Thymus (tissue), 14 donors: ENCODE measurements at places on chromosomes 16 and 17. TPM values are rescaled to one million over a fixed set of nuclear protein-coding genes. Genes with fewer than 3 reads are reported as not detected.

DNA sequence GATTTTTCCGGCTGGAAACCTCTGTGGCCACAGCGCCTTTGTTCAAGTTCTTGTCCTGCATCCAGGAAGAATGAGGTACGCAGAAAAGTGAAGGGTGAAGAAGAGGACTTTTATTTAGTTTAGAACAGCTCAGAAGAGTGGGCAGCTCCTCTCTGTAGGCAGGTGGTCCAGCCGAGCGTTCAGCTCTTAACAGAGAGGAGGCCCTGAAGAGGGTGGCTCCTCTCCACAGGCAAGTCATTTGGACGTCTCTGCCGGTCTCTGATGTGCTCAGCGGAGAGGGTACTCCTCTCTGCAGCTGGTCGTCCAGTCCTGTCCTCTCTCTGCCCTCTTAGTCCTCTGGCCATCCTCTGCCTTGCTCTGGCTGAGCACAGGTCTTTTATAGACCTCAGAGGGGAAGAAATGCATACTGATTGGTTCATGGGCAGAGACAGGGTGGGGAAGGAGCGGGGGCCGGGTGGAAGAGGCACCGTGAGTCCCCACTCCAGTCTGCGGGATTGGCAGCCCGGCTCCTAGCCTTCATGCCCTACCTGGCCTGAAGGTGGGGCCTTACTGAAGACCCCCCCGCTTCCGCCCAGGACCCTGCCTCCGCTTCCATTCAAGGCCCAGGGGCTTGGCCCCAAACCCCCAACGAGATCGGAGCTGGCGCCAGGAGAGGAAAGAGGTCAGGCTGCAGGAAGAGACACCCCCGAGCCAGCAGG is 70.0 kb upstream of the NKD1 start:
- H3K4me3 ChIP-seq = no peak overlapping the region

- H3K27me3 ChIP-seq = no peaks in the 10 kb centered on the region
- no peak for DNase-seq
- no peaks in the 10 kb centered on the region for H3K36me3 ChIP-seq
- peaks cover 2% of the 10 kb centered on the region for H3K4me1 ChIP-seq
- H3K27ac ChIP-seq = no peak overlapping the region
Observed at GRCh38 chr16:82641336-82641984, 14.7 kb downstream of the CDH13 start.

- no peak overlapping the region for H3K4me3 ChIP-seq
- H3K27ac ChIP-seq = no peak overlapping the region
- no peaks in the 10 kb centered on the region for H3K27me3 ChIP-seq
Observed at GRCh38 chr17:16820979-16821543, 131.0 kb downstream of the CCDC144A start.

- DNase-seq = no peak
- peaks cover 2% of the 10 kb centered on the region for H3K27me3 ChIP-seq
- no peaks in the 10 kb centered on the region for H3K36me3 ChIP-seq
- H3K27ac ChIP-seq = no peak overlapping the region
- no peak overlapping the region for H3K4me3 ChIP-seq
Observed at GRCh38 chr17:28959471-28959871, 8.2 kb upstream of the PHF12 start.

GRCh38 chr17:28118362-28118761 is 75.9 kb downstream of the NLK start:
- peaks cover 7% of the 10 kb centered on the region for H3K36me3 ChIP-seq
- no peak for DNase-seq
- H3K4me1 ChIP-seq = no peaks in the 10 kb centered on the region
- H3K27ac ChIP-seq = peak overlapping the region; percentile 13
- H3K27me3 ChIP-seq = no peaks in the 10 kb centered on the region

- no peaks in the 10 kb centered on the region for H3K36me3 ChIP-seq
- no peak for DNase-seq
- no peak overlapping the region for H3K27ac ChIP-seq
- no peaks in the 10 kb centered on the region for H3K27me3 ChIP-seq
- H3K4me1 ChIP-seq = no peaks in the 10 kb centered on the region
- H3K4me3 ChIP-seq = no peak overlapping the region
Observed at GRCh38 chr16:72576189-72576588, 404.2 kb upstream of the PMFBP1 start.

GRCh38 chr16:80387318-80387921 is 153.4 kb upstream of the DYNLRB2 start:
- DNase-seq = no peak
- H3K27me3 ChIP-seq = no peaks in the 10 kb centered on the region
- no peak overlapping the region for H3K27ac ChIP-seq
- no peaks in the 10 kb centered on the region for H3K4me1 ChIP-seq
- H3K36me3 ChIP-seq = no peaks in the 10 kb centered on the region
- no peak overlapping the region for H3K4me3 ChIP-seq

DNA sequence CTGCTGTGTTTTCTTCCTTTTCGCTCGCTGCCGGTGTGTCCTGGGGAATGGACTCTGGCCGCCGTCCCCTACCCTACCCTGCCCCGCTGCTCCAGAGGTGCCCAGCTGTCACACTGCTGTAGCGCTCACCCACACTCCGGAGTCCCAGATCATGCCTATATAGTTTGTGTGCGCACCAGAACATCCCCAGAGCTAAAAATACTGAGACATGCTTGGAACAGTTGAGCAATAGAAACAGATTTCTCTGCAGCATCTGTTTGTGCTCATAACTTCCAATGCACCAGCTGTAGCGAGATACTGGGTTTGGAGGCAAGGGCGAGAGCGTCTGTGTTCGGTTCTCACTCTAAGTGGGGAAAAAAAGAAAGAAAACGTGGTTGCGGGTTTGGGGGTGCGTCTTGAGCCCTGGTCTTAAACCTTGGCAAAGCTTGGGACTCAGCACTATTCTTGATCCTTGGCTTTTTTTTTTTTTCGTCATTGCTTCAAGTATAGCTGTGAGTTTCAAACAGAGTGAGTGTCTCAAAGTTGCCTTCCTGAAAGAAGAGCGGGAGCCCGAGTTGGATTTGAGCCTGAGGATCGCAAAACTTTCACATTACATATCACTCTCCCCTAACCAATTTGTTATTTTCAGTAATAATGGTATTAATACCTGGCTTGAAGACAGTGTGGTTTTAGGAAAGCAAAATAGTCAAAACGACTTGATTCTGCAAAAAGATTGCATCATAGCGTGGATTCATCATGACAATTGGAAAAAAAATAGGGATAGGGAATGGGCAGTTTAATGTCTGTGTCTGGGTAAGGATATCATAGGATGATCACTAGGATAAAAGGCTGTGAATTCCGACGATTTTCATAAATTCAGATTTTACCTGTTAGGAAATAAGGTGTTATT is 621 bp downstream of the KCNJ2 start:
- H3K4me3 ChIP-seq = peak overlapping the region; percentile 51
- DNase-seq = no peak
- no peaks in the 10 kb centered on the region for H3K36me3 ChIP-seq
- peaks cover 22% of the 10 kb centered on the region for H3K27me3 ChIP-seq
- H3K4me1 ChIP-seq = peaks cover 14% of the 10 kb centered on the region

GRCh38 chr16:10589109-10589508 is 8.7 kb upstream of the EMP2 start:
- DNase-seq = no peak
- H3K4me1 ChIP-seq = no peaks in the 10 kb centered on the region
- H3K4me3 ChIP-seq = no peak overlapping the region
- H3K27me3 ChIP-seq = no peaks in the 10 kb centered on the region
- H3K27ac ChIP-seq = no peak overlapping the region
- no peaks in the 10 kb centered on the region for H3K36me3 ChIP-seq

- H3K36me3 ChIP-seq = no peaks in the 10 kb centered on the region
- peaks cover 2% of the 10 kb centered on the region for H3K27me3 ChIP-seq
- no peak overlapping the region for H3K27ac ChIP-seq
- no peak overlapping the region for H3K4me3 ChIP-seq
Observed at GRCh38 chr17:78600181-78600721, 23.1 kb upstream of the DNAH17 start.

GRCh38 chr16:85170590-85171003 is 58.3 kb upstream of the CIBAR2 start:
- no peak for DNase-seq
- H3K27me3 ChIP-seq = peaks cover 54% of the 10 kb centered on the region
- no peaks in the 10 kb centered on the region for H3K36me3 ChIP-seq

- no peak for DNase-seq
- no peaks in the 10 kb centered on the region for H3K36me3 ChIP-seq
- no peaks in the 10 kb centered on the region for H3K27me3 ChIP-seq
- H3K4me3 ChIP-seq = no peak overlapping the region
- no peak overlapping the region for H3K27ac ChIP-seq
- H3K4me1 ChIP-seq = no peaks in the 10 kb centered on the region
Observed at GRCh38 chr16:84398701-84399100, 30.4 kb downstream of the ATP2C2 start.

- H3K27ac ChIP-seq = no peak overlapping the region
- H3K4me3 ChIP-seq = no peak overlapping the region
- no peak for DNase-seq
- H3K4me1 ChIP-seq = no peaks in the 10 kb centered on the region
Observed at GRCh38 chr17:50307654-50308053, 33.4 kb downstream of the TMEM92 start.

- DNase-seq = no peak
- H3K27me3 ChIP-seq = no peaks in the 10 kb centered on the region
- H3K27ac ChIP-seq = no peak overlapping the region
- H3K4me1 ChIP-seq = no peaks in the 10 kb centered on the region
- H3K4me3 ChIP-seq = no peak overlapping the region
Observed at GRCh38 chr17:12357600-12357999, 308.1 kb upstream of the MYOCD start.

- no peak overlapping the region for H3K4me3 ChIP-seq
- H3K36me3 ChIP-seq = peaks cover 9% of the 10 kb centered on the region
- no peak for DNase-seq
- H3K27ac ChIP-seq = no peak overlapping the region
Observed at GRCh38 chr17:3639981-3640596, 3.5 kb downstream of the CTNS start.

DNA sequence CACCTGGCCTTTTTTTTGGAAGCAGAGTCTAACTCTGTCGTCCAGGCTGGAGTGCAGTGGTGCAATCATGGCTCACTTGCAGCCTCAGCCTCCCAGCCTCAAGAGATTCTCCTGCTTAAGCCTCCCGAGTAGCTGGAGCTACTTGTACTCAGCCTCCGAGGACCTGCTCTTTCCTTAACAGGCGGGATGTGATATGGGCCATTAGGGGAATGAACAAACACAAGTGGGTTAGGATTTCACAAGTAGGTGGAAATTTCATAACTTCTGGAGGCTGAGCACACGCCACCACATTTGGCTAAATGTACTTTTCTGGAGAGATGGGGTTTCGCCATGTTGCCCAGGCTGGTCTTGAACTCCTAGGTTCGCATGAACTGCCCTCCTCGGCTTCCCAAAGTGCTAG is 4.1 kb downstream of the PAM16 start:
- no peaks in the 10 kb centered on the region for H3K27me3 ChIP-seq
- no peak overlapping the region for H3K27ac ChIP-seq
- H3K4me3 ChIP-seq = no peak overlapping the region
- H3K4me1 ChIP-seq = peaks cover 3% of the 10 kb centered on the region
- no peak for DNase-seq
- H3K36me3 ChIP-seq = peaks cover 18% of the 10 kb centered on the region

DNA sequence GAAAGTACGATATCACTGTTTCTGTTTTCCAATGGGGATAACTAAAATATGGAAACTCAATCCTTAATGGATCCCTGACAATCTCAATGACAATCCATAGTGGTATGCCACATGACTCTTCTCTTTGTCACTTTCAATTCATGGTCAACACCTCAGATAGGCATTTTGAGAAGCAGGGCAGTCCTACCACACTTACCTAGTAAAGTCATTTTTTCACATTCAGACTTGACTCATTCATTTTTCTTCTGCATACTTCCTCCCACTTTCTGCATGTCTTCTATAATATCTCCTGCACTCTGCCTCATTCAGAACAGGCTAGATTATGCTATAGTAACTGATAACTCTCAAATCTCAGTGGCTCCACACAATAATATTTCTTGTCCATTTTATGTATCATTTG is 117.5 kb downstream of the FTO start:
- no peaks in the 10 kb centered on the region for H3K27me3 ChIP-seq
- no peak overlapping the region for H3K4me3 ChIP-seq
- peaks cover 14% of the 10 kb centered on the region for H3K4me1 ChIP-seq
- H3K27ac ChIP-seq = no peak overlapping the region
- no peak for DNase-seq

DNA sequence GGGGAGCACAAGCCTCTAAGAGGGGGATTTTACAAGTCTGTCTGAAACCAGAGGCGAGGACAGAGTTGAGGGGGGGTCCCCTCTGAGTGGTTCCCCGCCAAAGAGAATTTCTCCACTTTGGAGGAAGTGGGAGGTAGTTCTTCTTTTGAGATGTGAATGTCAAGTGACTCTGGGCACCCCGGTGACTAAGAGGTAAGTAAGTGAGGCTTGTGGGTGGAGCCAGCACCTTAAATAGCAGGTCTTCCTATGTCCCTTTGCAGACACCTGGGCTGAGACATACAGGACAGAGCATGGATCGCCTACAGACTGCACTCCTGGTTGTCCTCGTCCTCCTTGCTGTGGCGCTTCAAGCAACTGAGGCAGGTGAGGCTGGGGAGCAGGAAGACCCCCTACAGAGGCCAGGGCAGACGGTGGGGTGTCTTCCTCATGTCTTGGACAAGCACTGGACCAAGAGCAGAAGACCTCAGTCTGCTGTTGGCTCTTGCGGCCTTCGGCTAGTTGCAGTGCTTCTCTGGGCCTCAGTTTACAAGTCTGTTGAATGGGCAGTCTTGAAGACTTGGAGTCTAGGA is at the start of gene CCL22:
Gene CCL22 (plus strand): TSS at position 257 of the 569 bp plus-strand sequence. CDS start 34 bp downstream, at position 291.
- no peak for DNase-seq
- H3K36me3 ChIP-seq = no peaks in the 10 kb centered on the region
- H3K4me1 ChIP-seq = peaks cover 46% of the 10 kb centered on the region
- H3K27me3 ChIP-seq = no peaks in the 10 kb centered on the region

- no peaks in the 10 kb centered on the region for H3K36me3 ChIP-seq
- no peak for DNase-seq
- no peak overlapping the region for H3K4me3 ChIP-seq
Observed at GRCh38 chr17:76147211-76148014, 6.4 kb upstream of the FOXJ1 start.

DNA sequence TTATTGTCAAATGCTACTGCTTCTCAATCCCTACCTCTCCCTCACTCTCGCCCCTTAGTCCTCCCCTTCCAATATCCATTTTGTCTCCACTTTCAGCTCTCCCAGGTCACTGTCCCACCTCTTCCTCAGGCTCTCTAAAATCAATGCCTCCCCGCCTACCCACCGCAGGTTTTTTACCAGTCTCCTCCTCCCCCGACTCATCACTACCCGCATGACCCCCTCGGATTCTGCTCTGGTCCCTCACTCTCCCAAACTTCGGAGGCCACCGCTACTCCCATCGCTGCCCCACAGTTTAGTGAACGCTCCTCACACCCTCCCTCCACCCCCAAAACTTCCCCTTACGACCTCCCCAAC is 513 bp downstream of the CRLF3 start:
- no peaks in the 10 kb centered on the region for H3K27me3 ChIP-seq
- peaks cover 3% of the 10 kb centered on the region for H3K36me3 ChIP-seq
- H3K27ac ChIP-seq = peak overlapping the region; percentile 98
- H3K4me1 ChIP-seq = peaks cover 15% of the 10 kb centered on the region
- peak overlapping the region; percentile 83 for H3K4me3 ChIP-seq

GRCh38 chr17:67068999-67069398 is 24.6 kb downstream of the CACNG1 start:
- H3K36me3 ChIP-seq = peaks cover 7% of the 10 kb centered on the region
- no peak overlapping the region for H3K4me3 ChIP-seq
- no peaks in the 10 kb centered on the region for H3K27me3 ChIP-seq
- H3K27ac ChIP-seq = no peak overlapping the region
- no peak for DNase-seq

Gene CD300LB
- polyA plus RNA-seq = 0.64 TPM

Gene NTN3
- 0.02 TPM for polyA plus RNA-seq

Gene BHLHA9
- not detected for polyA plus RNA-seq

Gene SEPTIN1
- 337 TPM for polyA plus RNA-seq

Gene NUBP1
- polyA plus RNA-seq = 39.7 TPM

Gene DOC2A
- polyA plus RNA-seq = 1.3 TPM

Gene KLHL10
- polyA plus RNA-seq = 0.14 TPM

Gene TRIM37
- polyA plus RNA-seq = 14.1 TPM

Gene HOXB9
- polyA plus RNA-seq = 0.27 TPM

Gene FHOD1
- polyA plus RNA-seq = 27.8 TPM
